Brain (organoid and tissue), 16 donors: ENCODE measurements at places on chromosomes 5 and 9.
A peak's percentile ranks its signal among the peaks of the same experiment; 100 is the strongest.

DNA sequence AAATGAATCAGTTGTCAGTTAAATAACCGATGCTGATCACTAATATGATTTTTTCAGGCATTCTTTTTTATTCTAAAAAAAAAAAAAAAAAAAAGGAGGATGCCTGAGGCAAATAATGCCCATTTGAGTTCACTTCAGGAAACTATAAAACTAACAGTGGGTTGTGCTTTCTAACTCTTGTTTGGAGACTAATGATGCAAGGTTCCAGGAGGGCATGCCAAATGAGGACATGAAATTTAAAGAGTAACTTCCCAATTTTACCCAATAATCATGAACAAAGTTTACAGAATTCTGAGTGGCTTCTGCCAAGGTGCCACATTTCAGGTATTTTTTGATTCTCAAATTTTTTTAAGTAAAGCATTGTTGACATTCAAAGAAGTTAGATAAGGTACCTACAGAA lies 41.0 kb downstream of the CEP120 start:
- no peak for DNase-seq

- no peak for DNase-seq
Measured at GRCh38 chr5:171633776-171634470, 151.7 kb upstream of the SMIM23 start.

- no peak for DNase-seq
Measured at GRCh38 chr9:90423661-90424193, 218.9 kb downstream of the DIRAS2 start.

DNA sequence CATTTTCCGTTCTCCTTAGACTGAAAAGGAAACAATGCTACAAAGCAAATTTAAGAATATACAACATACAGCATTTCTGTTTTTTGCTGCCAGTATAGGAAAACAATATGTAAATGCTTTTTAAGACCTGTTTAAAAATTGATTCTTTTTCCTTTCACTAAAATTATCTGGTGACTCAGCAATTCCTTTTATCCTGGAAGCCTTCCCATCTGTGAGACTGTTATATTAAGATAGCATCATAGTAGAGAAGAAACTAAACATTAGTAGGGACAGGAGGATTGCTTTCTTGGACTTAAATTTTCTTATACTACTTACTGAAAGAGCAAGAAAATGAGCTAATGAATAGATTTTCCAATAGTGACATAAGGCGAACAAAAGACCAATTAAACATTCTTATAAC lies 30.0 kb upstream of the GPR21 start:
- DNase-seq = no peak

DNA sequence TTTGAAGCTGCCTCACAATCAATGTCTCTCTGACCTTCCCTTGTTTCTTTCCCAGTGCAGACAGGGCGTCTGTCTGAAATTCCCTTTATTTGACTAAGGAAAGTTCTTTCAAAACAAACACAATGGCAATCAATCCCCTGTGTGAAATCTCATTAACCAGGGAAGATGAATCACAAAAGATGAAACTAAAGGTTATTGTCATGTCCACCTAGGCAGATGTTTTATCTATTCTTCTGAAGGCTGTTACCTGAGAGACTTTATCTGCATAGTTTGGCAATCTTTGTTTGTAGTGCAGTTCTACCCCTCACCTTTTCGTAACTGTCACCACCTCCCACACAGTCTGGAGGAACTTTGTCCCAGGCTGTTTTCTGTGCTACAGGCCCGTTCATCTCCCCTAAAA lies 217.5 kb upstream of the RIOK2 start:
- no peak for DNase-seq

- DNase-seq = peak; percentile 15
Measured at GRCh38 chr9:7336356-7337065, 463.1 kb downstream of the DMAC1 start.

DNA sequence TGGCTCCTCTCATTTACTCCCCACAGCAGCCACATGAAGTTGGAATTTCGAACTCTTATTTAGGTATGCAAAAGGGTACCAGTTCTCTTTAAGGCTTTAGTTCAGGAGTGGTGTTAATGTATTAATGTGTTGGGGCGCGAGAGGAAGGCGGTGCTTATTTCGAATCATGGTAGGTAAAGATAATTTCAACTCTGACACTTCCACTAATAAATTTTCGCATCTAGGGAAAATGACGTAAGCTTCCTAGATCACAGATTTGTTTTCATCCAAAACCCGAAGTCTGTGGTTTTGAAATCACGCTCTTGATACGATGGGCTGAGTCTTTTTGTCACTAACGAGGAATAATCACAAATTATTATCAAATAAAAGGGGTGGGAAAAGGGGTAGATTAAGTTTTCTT lies 681 bp downstream of the PPWD1 start:
- no peak for DNase-seq

GRCh38 chr5:181199881-181200638 lies 4.9 kb downstream of the TRIM7 start:
- DNase-seq = no peak

DNA sequence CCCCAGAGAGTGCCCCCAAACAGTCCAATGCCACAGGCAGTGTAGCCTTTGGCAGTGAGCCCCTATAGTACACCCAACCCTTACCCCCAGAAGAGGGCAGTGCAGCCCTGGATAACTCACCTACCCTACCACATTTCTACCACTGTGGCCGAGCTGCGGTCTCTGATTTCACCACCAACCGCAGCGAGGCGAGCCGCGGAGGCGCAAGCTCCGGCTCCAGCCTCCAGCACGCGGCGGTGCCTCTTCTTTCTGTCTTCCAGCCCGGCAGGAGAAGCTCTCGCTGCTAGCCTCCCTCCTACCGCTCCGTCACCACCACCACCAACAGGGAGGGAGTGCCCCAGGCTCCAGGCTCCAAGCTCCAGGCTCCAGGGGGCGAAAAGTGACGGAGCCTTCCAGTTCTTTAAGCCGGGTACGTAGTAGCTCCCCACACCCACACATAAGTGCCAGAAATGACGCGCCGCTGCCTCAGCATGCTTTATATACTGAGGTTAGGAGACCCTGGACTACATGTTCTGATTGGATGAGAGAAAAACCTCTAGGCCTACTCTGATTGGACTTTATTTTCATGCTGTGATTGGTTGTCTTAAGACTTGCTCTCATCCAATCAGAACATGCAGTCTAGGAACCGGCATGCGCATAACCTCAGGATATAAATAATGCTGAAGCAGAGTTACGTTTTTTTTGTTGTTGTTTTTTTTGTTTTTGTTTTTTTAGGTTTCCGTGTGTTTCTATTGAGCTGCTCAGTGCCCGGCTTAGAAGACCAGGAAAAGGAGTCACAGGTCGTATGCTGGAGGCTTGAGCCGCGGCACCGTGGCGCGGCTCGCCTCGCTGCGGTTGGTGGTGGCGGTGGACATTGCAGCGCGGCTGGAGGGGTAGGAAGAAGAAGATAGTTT lies at the start of gene PCAT7:
PCAT7 (plus strand) TSS at position 645 of the 893 bp plus-strand sequence.
- peak; percentile 17 for DNase-seq

DNA sequence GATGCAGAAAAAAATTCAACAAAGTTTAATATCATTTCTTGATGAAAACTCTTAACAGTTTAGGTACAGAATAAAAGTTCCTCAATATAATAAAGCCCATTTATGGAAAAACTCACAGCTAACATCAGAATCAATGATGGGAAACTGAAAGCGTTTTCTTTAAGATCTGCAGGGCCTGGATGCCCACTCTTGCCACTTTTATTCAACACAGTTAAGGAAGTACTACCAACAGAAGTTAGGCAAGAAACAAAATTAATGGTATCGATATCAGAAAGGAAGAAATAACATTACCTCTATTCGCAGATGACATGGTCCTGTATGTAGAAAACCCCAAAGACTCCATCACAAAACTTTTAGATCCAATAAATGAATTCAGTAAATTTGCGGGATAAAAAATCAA lies 542.4 kb upstream of the RGMB start:
- no peak for DNase-seq

- DNase-seq = peak; percentile 75
Measured at GRCh38 chr5:171762021-171762608, 23.5 kb upstream of the SMIM23 start.
